ENCODE measurements at places on chromosomes 12 and 14.

- no peak overlapping the region for H3K27ac ChIP-seq
- no peak overlapping the region for H3K4me3 ChIP-seq
- no peak for DNase-seq
- H3K4me1 ChIP-seq, result no peaks in the 10 kb centered on the region
- no peaks in the 10 kb centered on the region for H3K36me3 ChIP-seq
These were observed 52.2 kb downstream of the PHETA1 start for GRCh38 chr12:111316671-111317070.

GRCh38 chr12:68180792-68181744 lies 21.5 kb upstream of the IFNG start:
- DNase-seq, result no peak
- no peaks in the 10 kb centered on the region for H3K36me3 ChIP-seq
- H3K27ac ChIP-seq, result no peak overlapping the region

- DNase-seq, result no peak
- H3K4me3 ChIP-seq, result no peak overlapping the region
- no peak overlapping the region for H3K27ac ChIP-seq
- H3K36me3 ChIP-seq, result peaks cover 66% of the 10 kb centered on the region
These were observed 65.0 kb upstream of the SINHCAF start for GRCh38 chr12:31390991-31391390.

DNA sequence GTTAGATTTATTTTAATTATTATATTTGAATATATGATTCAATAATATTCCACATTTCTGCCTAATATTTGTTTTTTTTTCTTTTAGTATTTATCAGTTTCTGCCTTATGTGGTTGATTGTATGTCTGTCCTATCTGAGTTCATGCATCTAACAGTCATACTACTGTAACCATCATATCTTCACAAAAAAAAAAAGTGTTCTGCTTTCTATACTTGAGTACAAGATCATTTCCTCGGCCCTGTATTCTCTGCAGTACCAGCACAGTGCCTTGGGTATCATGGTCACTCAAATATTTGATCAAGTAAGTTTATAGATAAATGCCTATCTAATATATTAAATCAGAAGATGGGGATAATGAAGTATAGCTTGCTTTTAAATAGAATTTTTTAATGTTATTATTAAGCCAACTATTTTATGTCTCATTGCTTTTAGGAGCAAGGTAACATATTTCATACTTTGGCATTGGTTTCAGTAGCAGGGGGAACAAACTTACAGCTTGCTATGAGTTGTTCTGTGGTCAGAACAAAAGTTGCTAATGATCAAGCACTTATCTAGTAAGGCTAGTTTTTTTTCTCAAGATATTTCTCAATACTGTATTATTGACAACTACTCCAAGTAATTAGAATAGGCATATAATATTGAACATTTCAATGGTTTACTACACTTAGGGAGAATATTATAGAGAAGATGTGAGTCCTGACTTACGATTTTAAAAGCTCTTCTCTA lies 290.5 kb upstream of the FBXO33 start:
- no peaks in the 10 kb centered on the region for H3K36me3 ChIP-seq
- H3K27me3 ChIP-seq, result no peaks in the 10 kb centered on the region
- H3K4me1 ChIP-seq, result no peaks in the 10 kb centered on the region
- no peak overlapping the region for H3K27ac ChIP-seq
- H3K4me3 ChIP-seq, result no peak overlapping the region
- DNase-seq, result no peak

DNA sequence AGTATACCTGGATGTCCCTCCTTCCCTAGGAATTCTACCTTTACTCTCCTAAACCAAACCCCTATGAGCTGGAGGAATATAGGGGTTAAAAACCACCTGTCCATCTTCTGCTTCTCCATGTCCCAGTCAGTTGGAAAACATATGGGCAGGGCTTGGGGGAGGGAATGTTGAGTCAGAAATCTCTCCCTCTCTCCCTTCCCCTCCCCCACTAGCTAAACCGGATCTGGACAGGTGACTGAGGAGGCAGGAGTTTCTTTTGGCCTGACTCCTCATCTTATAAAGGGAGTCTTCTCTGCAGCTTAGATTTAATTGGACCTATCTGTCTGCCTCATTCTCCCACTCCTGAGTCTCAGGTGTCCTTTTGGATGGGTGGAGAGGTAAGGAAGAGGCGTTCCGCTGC lies 6.1 kb downstream of the ERBB3 start:
- no peak overlapping the region for H3K4me3 ChIP-seq
- H3K36me3 ChIP-seq, result no peaks in the 10 kb centered on the region
- peaks cover 1% of the 10 kb centered on the region for H3K27me3 ChIP-seq
- no peak overlapping the region for H3K27ac ChIP-seq
- no peak for DNase-seq
- no peaks in the 10 kb centered on the region for H3K4me1 ChIP-seq

DNA sequence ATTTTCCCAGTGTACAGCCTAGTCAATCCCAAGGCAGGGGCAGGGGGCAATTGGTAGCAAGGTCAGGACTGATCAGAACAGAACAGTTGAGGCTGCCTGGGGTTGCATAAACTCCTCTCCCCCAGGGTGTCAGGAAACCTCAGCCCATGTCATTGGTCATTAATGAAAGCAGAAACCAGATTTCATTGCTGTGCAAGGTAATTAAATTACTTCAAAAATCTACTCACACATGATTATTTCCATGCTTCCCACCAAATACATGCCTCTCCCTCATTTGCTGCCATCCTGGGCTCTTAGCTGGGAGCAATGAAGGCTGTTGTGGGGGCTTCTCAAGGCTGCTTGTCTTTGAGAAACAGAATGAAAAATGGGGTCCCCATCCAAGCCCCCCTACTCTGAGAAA lies 124.2 kb downstream of the PHETA1 start:
- DNase-seq, result no peak
- H3K4me1 ChIP-seq, result no peaks in the 10 kb centered on the region
- H3K27ac ChIP-seq, result no peak overlapping the region
- no peak overlapping the region for H3K4me3 ChIP-seq
- H3K27me3 ChIP-seq, result peaks cover 25% of the 10 kb centered on the region

DNA sequence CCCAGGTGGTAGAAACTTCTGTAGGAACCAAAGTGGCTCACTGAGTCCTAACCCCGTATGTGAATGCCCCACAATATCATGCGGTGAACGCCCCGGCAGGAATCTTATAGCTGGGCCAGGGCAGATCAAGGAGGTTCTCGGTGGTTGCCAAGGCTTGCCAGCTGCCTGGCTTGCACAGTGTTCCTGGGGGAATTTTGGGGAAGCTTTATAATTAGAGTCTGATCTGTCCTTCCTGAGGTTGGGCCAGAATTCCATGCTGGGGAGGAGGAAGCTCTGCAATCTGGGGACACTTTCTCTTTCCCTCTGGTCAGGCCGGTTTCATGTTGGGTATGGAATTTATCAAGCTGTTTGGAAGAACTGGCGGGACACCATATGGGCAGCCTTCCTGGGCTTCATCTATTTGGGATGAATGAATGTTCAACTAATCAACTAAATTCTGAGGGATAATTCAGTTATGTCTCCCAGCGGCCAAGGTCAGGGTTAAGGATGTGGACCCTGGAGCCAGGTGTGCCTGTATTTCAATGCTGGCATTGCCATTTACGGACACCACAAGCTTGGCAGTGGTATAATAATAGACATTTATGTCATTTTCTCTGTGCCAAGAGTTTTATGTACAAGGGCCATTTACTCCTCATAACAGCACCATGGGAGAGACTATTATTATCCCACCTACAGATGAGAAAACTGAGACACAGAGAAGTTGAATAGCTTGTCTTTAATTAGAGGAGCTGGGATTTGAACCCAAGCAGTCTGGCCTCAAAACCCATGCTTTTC lies 54.3 kb downstream of the SVOP start:
- H3K27me3 ChIP-seq, result no peaks in the 10 kb centered on the region
- no peak overlapping the region for H3K4me3 ChIP-seq
- H3K36me3 ChIP-seq, result no peaks in the 10 kb centered on the region
- H3K4me1 ChIP-seq, result no peaks in the 10 kb centered on the region
- no peak overlapping the region for H3K27ac ChIP-seq
- DNase-seq, result no peak

DNA sequence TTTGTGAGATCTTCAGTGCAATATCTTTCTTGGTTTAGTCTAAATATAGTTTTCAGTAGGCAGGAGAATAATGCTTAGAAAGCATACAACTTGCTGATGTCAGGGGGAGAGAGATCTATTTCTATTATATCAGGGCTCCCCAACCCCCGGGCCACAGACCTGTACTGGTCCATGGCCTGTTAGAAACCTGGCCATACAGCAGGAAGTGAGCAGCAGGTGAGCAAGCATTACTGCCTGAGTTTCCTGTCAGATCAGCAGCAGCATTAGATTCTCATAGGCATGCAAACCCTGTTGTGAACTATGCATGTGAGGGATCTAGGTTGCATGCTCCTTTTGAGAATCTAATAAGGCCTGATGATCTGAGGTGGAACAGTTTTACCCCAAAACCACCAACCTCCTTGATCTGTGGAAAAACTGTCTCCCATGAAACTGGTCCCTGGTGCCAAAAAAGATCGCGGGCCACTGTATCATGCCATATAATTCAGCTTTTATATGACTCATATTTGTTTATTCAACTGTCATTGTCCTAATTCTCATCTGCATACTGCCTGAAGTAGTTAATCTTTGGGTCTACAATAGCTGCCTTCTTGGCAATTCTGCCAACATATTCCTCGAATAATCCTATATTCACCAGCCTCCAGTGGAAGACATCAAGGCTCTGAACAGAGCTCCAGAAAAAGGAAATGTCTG lies 163.6 kb upstream of the DYRK2 start:
- no peaks in the 10 kb centered on the region for H3K36me3 ChIP-seq
- H3K27me3 ChIP-seq, result no peaks in the 10 kb centered on the region
- DNase-seq, result no peak
- H3K27ac ChIP-seq, result no peak overlapping the region
- H3K4me1 ChIP-seq, result peaks cover 15% of the 10 kb centered on the region

DNA sequence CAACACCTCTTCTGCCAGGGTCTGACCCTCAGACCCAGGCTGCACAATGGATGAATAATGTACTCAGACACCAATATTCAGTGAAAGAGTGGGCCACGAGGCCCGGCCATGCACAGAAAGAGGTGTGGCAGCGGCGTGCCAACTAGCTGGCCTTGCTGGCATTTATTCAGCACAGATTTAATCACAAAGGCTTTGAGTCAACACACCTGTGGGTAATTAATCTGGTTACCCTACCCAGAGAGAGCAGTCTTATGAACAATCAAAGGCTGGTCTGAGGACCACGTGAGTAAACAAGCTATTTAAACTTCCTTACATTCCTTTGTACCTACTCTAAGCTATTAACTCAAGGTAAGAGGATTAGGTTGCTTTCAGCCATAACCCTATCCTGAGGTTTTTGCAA lies 324.8 kb downstream of the C12orf50 start:
- H3K4me1 ChIP-seq, result no peaks in the 10 kb centered on the region
- H3K27me3 ChIP-seq, result no peaks in the 10 kb centered on the region
- H3K27ac ChIP-seq, result no peak overlapping the region
- DNase-seq, result no peak
- no peak overlapping the region for H3K4me3 ChIP-seq
- H3K36me3 ChIP-seq, result no peaks in the 10 kb centered on the region

DNA sequence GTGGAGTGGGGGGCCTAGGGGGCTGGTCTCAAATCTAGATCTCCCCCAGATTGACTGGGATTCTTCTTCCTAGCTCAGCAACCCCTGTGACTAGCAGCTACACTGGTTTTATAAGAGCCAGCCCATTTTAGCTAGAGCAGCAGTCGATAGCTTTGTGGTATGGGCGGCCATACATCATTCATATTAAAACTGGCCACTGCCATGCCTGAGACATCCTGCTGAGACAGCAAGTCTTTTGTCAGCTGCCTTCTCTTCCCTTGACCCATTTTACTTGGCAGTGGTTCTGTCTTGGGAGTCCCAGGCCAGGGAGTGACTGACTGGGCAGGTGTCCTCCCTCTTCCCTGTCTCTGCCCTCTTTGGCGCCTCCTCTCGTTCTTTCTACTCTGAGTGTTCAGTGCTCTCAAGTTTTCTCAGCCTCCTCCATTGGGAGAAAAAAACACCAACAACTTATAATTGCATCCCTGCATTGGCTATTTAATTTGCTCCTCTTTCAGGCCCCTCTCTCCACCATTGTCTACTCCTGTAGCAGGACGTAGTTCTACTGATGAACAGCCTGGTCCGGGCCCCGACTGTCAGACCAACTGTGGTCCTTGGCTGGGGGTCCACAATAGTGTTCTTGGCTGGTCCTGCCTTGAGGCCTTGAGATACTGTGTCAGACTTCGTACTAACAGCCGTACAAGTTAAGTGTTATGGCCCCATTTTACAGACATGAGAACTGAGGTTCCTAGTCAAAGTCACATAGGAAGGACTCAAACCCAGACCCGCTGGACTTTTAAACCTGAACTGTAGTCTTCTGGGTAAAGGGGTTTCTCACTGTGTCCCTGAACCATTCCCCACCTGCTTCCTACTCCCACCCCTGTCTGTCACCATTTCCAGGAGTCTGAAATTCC lies 18.3 kb upstream of the JDP2 start:
- no peak overlapping the region for H3K4me3 ChIP-seq
- no peak for DNase-seq
- no peaks in the 10 kb centered on the region for H3K36me3 ChIP-seq

- DNase-seq, result no peak
- H3K27me3 ChIP-seq, result no peaks in the 10 kb centered on the region
- no peak overlapping the region for H3K4me3 ChIP-seq
- no peaks in the 10 kb centered on the region for H3K4me1 ChIP-seq
- no peak overlapping the region for H3K27ac ChIP-seq
- H3K36me3 ChIP-seq, result no peaks in the 10 kb centered on the region
These were observed 51.3 kb downstream of the SSPN start for GRCh38 chr12:26246483-26247164.

GRCh38 chr14:75022655-75023054 lies 19.9 kb downstream of the EIF2B2 start:
- no peaks in the 10 kb centered on the region for H3K4me1 ChIP-seq
- DNase-seq, result no peak
- no peaks in the 10 kb centered on the region for H3K27me3 ChIP-seq
- peaks cover 7% of the 10 kb centered on the region for H3K36me3 ChIP-seq
- no peak overlapping the region for H3K27ac ChIP-seq

- H3K4me3 ChIP-seq, result no peak overlapping the region
- H3K27me3 ChIP-seq, result no peaks in the 10 kb centered on the region
- H3K27ac ChIP-seq, result no peak overlapping the region
- peaks cover 19% of the 10 kb centered on the region for H3K36me3 ChIP-seq
These were observed 16.5 kb downstream of the NPC2 start for GRCh38 chr14:74476607-74477006.

DNA sequence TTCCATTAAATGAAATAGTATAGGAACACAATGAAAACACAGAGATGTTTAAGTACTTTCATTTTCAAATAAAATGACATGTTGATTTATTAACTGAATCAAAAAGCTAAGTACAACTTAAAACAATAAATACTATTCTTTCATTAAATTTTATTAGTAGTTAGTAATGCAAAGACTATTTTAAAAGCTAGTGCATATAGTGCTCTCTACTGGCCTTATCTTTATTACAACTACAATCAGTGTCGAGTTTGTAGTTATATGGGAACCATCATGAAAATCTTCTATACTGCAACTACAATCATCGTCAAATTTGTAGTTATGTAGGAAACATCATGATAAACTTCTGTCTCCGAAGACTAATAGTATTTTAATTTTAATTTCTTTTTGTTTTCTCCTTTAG lies 8.9 kb upstream of the LIN7A start:
- H3K36me3 ChIP-seq, result no peaks in the 10 kb centered on the region
- H3K4me3 ChIP-seq, result no peak overlapping the region
- no peak overlapping the region for H3K27ac ChIP-seq
- H3K27me3 ChIP-seq, result no peaks in the 10 kb centered on the region
- no peak for DNase-seq
